ENCODE measurements at places on chromosomes 2 and 18.

DNA sequence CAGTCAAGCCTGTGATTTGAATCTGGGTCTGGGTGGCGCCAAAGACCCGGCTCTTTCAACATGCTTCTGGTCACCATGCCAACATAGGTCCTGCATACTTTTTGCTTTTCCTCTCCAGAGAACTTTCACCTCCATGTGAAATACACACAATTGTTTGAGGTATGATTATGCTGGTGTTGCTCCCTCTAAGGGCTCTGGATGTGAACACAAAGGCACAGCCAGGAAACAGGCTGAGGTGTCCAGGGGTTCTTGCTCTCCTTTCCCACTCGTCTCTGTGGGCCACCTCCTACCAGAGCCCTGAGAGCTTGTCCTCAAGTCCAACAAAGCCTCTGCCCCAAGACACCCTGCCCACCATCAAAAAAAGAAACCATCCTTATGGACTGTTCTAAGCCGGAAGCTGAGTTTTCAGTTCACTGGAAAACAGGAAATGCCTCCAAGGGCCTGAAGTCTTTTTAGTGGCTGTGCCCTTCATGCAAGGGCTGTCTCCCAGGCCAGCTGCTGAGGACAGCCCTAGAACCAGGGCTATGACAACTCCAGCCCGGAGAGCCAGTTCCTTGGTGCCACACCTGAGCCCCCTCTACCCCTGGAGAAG is 100.2 kb upstream of the EPAS1 start:
- no peak for DNase-seq

DNA sequence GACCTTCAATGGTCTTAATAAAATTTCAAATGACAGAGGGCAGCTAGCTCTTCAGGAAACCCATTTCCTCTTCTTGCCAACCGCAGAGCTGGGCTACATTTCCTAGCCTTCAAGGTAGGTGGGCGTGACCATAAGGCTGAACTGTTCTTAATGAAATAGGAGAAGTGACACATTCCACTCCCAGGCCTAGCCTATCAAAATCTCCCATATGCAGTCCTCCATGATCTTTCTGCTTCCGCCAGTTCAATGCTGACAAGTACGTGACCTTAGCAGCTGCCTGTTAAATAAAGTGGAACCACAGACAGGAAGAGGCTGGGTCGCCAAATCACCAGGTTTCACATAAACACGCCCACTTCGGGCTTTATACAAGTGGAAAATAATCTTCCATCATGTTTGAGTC is 13.2 kb downstream of the SERPINE2 start:
- no peak for DNase-seq

- DNase-seq, result no peak
Observed at GRCh38 chr2:31238906-31239592, 5.1 kb downstream of the EHD3 start.

GRCh38 chr2:225894236-225894980 is 494.9 kb downstream of the NYAP2 start:
- no peak for DNase-seq

DNA sequence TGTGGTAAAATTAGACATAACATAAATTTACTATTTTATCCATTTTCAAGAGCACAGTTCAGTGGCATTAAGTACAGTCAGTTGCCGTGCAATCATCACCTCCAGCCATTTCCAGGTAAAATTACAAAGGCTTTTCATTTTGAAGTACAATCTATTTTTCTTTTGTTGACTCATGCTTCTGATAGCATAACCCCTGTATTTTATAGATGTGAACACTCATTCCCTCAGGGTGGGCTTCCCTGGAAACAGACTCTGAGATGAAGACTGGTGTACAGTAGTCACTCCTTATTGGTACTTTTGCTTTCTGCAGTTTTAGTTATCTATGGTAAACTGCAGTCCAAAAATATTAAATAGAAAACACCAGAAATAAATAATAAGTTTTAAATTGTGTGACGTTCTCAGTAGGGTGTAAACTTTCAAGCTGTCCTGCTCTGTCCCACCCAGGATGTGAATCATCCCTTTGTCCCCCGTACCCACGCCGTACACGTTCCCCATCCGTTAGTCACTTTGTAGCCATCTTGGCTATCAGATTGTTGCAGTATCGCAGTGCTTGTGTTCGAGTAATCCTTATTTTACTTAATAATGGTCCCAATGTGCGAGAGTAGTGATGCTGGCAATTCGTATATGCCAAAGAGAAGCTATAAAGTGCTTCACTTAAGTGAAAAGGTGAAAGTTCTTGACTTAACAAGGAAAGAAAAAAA is 41.1 kb upstream of the NAB1 start:
- DNase-seq, result no peak

DNA sequence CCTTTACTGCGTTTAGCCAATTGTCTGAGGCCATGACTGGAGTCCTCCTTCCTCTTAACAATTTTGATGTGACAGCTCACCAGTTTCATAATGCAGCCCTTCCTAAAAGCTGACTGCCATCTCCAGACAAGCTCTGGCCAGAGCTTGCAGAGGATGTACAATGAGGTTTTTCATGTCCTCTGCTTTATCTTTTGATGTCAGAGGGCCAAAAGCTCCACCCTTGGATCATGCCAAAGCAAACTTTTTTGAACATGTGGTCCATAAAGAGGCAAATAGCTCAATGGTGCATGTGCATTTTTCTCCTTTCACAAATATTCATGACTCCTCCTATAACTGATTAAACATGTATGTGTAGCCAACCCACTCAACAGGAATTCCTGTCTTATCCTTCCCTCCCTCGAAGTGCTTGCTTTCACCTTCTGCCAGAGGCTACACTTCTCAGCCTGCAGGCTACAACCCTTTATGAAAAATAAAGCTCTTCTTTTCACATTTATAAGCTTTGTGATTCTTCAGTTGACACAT is 266.2 kb downstream of the FBXO15 start:
- no peak for DNase-seq

- no peak for DNase-seq
Observed at GRCh38 chr2:173223871-173224270, 130.8 kb upstream of the CDCA7 start.

DNA sequence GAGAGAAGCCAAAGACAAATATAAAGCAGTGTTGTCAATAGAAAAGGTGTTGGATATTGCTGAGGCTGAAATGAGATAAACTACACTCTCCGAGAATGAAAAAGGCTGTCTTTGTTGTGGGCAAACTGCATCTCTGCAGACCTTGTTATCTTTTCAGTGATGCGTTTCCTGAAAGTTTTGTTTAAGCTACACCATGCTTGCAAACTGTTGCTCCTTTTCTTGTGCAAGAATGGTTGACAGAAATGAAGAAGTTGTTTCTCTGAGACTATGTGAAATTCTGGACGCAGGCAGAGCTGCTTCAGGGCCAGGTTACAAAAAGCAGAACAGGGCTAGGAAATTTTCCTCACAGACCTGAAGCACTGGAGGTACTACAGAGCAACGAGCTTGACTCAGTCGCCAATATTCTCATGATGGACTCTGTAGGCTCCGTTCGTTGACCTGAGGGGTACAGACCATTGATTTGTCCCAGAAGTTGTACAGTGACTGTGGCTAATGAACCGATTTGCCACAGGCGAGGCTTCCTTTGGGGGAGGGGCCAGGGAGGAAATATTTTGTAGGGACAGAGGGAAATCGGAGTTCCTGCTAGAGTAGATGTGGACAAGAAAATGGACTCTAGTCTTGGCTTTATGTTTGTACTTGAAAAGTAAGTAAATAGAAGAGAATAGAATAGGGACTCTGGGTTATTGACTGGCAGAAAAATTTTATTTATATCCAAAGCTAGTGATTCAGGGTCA is 3.5 kb upstream of the ATL2 start:
- DNase-seq, result no peak

GRCh38 chr2:42492691-42493467 is 903 bp downstream of the KCNG3 start:
- DNase-seq, result no peak

DNA sequence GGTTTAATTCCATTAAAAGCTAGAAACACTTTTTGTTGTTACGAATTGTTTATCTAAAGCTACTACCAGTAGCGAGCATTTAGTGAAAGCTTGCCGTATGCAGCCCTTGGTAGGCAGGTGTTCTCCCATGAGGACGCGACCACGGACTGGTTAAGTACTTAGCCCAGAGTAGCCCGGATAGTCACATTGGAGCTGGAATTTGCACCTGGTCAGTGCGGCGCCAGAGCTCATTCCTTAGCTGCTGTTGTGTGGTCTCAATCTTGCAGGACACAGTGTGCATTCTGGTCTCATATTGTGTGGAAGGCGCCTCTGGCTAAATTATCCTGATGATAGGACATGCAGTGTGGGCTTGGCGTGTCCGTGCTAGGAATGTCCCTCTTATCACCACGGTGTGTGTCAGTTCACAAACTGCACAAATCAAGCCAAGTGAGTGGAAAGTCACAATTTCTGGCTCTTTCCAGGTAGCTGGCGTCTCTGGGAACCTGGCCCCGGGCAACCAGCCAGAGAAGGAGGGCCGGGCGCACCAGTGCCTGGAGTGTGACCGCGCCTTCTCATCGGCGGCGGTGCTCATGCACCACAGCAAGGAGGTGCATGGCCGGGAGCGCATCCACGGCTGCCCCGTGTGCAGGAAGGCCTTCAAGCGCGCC is 133.3 kb downstream of the ZNF236 start:
- no peak for DNase-seq

GRCh38 chr2:102117472-102117858 is 25.1 kb upstream of the IL1R1 start:
- DNase-seq, result no peak

DNA sequence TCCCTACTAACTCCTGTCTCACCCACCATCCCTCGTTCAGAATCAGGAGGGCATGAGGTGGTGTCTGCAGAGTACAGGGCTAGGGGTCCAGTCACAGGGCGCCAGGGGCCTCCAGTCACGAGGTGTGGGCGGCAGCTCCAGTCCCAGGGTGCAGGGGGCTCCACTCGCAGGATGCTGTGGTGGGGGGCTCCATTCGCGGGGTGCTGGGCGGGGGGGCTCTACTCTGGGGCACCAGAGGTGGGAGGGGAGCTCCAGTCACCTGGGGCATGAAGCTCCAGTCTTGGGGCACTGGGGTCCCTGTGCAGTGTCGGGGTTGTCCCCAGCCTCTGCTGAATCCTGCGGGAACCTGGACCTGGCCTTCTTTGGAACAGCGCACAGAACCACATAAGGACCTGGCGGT is 66.0 kb downstream of the EIPR1 start:
- no peak for DNase-seq

DNA sequence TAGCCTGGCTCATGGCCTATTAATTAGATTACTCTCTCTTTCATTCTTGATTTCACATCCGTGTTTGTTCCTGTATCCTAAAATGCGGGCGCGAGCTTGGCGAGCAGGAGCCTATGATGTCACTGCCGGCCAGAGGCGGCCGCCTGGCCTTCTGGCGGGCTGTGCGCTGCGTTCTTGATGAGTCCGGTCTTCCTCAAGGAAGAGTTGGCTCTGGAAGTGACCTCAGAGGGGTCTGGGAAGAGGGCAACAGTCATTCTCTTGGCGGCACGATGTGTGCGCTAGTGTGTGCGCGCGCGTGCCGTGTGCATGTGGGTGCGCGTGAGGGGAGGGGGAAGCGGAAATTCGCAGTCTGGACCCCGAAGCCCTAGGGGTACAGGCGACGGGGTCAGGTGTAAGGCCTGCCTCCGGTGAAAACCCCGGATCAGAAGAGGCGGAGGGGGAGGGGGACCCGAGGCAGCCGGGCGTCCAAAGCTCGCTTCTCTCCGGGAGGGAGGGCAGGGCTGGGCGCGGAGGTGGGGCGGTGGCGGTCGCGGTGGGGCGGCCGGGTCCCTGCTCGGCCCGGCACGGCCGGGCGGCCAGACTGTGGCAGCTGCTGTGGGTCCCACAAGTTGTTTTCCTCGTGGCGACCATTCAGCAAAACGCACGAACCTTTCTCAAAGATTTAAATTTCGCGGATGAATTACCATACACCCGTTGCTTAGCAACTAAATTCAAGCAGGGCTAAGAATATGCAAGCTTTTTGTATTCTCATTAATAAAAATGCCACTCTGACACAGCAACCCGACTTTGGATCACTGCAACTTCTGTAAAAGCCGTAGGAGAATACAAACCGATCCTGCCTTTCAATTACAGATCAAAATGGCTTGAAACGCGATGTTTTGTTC is 8.4 kb downstream of the POU3F3 start:
- DNase-seq, result no peak

DNA sequence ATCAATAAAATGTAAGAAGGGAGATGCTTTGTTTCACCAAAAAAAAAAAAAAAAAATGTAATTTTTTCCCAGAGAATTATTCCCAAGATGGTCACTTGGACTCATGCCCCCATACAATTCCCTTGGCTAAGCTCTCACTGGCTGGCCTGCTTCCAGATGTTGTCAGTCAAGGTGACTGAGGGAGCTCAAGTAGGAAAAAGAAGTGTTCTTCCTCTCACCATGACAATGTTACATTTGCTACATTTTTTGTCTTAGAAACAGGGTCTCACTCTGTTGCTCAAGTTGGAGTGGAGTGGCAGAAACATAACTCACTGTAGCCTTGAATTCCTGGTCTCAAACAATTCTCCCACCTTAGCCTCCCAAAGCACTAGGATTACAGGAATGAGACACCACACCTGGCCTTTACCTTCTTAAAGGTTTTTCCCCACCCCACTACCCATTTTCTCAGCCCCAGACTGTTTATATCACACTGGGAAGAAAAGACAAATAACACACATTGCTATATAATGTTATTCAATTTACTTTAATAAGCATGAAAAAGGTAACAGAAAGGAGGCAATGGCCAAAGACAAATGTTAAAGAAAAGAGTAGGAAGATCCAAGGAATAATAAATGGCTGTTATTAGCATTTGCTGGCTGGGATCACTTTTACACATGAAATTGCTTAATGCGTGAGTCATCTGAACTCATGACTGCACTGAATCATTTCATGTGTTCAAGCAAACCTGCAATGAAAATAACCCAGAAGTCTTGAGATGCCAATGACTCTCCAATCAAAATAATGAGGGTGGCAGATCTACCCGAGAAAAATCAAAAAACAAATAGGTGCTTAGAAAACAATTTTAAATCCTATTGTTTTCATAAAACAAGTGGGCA is 45.2 kb downstream of the ACVR1 start:
- DNase-seq, result no peak

GRCh38 chr2:85178154-85178553 is 45.0 kb downstream of the TCF7L1 start:
- DNase-seq, result no peak

GRCh38 chr18:24270937-24271380 is 126.7 kb downstream of the OSBPL1A start:
- DNase-seq, result no peak

- no peak for DNase-seq
Observed at GRCh38 chr2:100718065-100718629, 101.8 kb upstream of the NPAS2 start.

Data from SHP77 (cell line).